Activated CD4-positive, alpha-beta T cell treated with anti-CD3 and anti-CD28 coated beads for 1 hour (primary cell): ENCODE measurements at places on chromosomes 5 and 9.

- no peak for DNase-seq
Measured at GRCh38 chr9:101668421-101668820, 70.0 kb downstream of the GRIN3A start.

DNA sequence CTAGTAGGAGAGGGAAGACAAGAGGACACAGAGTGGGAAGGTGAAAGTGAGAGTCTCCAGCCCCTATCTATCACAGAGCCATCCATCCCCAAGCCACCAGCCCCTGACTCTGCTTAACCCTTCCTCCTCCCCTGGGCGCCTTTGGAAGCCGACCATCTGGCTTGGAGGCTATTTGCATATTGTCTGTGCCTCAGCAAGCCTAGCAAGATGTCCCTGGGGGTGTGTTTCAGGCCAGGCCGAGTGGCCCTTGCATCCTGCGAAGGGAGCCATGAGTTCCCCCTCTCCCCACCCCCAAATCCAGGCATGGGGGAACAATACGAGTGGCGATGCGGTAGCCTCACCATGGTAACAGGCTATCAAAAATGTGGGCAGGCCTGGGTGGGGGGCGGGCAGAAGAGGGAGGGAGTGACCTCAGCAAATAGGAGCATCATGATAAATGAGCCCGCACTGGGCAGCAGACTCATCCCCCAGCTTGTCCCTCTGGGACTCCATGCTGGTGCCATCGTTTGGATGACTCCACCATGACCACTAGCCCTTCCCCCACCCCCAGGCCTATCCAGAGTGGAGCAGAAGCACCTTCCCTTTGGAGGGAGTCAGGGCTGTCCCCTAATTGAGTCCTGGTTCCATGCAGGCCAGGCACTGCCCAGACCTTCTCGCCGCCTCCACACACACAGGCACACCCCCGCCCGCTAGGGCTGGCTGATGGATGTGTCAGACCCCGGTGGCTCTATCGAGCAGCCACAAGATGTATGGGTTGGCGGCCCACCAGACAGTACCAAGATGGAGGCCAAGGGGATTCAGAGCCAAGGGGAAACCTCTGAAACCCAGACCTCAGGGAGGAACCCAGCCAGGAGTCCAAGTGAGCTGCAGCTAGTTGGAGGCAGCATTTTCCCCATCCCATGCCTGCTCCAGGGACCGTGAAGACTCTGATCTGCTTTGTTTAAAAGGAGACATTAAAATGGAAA is 14.6 kb downstream of the URM1 start:
- DNase-seq, result no peak

GRCh38 chr5:170489199-170489598 is 14.6 kb upstream of the KCNIP1 start:
- no peak for DNase-seq

- no peak for DNase-seq
Measured at GRCh38 chr9:137045294-137046087, 486 bp downstream of the NPDC1 start.

DNA sequence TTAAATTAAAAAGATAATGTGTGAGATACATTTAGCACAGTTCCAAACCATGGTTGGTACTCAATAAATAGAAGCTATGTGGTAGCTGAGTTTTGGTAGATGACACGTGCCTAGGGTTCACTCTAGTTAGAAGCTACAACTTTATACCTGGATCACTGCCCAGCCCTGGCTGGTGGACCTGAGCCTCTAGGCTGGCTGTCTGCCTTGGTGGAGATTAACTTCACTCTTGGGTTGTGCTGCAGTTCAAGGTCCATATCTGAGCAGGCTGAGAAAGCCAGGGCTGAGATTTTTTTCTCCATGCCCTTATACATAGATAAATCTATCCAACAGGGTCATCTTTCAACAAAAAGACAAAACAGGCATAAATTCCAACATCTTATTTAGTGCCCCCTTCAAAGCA is 44.6 kb upstream of the SPDL1 start:
- no peak for DNase-seq

DNA sequence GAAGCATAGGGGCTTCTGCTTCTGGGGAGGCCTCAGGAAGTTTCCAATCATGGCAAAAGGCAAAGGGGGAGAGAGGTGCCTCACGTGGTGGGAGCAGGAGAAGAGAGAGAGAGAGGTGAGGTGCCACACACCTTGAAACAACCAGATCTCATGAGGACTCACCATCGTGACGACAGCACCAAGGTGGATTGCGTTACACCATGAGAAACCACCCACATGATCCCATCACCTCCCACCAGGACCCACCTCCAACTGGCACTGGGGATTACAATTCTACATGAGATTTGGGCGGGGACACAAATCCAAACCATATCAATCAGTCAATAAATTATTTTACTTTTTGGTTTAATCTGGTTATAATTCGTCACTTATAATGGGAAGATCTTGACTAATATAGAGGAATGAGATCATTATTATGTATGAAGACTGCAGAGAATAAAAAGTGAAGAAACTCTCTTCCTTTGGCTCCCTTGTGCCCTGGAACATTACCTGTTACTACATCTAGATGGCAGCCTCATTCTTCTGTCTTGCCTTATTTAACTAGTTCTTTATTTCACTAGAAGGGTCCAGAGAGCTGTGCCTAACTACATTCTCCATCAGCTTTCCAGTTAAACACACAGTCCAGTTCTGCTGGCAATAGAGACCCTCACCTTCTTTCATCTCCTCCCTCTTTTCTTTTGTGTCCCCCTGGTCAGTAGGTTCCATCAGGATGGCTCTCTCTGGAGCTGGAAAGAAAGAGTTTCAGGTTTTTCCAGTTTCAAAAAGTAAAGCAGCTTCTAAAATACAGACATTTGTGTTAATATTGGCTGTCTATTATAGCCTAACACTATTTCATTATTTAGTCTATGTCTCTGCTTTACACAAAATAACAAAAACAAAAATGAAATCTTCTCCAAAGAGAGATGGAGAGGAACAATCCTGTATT is 21.7 kb upstream of the SPINK7 start:
- DNase-seq, result no peak

DNA sequence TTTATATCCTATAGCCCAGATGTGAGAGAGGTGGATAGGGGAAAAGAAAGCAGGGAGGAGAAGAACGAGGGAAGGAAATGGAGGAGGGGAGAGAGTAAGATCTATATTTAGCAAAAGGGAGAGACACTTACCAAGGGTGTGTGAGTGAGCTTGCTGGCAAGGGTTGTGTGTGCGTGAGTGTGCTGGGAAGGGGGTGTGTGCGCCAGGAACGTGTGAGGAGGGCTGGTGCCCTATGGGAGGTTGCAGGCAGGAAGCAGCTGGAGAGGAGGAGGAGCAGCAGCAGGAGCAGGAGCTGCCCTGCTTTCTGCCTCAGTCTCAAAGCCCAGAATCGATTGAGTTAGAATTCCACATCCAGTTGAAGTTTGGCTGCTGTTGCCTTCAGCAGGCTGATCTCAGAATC is 148.3 kb upstream of the RUSC2 start:
- DNase-seq, result no peak

DNA sequence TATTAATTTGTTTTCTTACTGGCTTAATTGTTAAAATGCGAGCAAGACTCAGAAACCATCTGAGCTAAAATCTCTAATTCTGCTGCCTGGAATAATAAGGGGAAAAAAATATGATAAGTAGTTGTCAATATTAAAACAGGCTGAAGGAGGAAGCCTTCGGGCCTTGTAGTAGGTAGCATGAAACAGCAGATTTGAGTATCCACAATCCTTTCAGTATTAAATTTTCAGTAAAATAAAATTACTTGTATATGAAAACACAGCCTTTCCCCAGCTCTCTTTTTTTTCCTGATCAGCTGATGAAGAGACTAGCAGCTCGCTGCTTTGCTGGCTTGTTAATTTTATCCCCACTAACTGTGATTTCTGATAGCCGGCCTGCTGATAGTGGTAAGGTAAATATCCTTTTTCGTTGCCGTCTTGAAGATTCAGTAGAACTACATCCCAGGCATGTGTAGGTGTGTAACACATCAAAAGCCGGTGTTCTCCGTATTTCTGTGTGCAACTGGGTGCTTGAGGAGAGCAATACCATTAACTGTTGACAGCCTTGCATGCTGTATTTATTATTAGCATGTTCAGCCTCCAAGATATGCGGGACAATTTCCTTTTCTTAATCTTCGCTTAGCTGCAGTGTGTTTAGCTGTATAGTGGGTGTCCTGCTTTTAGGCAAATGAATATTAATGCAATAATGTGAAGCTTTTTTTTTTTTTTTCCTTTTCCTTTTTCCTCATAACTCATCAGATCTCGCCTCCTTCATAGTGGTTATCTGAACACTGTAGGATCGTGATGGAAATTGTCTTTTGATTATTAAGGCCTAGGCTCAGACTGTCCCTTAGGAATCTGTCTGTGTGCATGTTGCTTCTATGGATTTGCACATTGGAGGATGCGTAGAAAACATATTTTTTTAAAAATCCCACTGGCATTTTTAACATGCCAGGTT is 144.6 kb downstream of the SMARCA2 start:
- no peak for DNase-seq

GRCh38 chr5:4643190-4643589 is 496.9 kb upstream of the ADAMTS16 start:
- no peak for DNase-seq

- DNase-seq, result peak; percentile 61
Measured at GRCh38 chr9:126398403-126399058, 71.9 kb downstream of the MVB12B start.

- DNase-seq, result no peak
Measured at GRCh38 chr9:112535811-112536210, 49.2 kb downstream of the KIAA1958 start.
